GM18507 (cell line): ENCODE measurements at places on chromosomes 3 and 15.

DNA sequence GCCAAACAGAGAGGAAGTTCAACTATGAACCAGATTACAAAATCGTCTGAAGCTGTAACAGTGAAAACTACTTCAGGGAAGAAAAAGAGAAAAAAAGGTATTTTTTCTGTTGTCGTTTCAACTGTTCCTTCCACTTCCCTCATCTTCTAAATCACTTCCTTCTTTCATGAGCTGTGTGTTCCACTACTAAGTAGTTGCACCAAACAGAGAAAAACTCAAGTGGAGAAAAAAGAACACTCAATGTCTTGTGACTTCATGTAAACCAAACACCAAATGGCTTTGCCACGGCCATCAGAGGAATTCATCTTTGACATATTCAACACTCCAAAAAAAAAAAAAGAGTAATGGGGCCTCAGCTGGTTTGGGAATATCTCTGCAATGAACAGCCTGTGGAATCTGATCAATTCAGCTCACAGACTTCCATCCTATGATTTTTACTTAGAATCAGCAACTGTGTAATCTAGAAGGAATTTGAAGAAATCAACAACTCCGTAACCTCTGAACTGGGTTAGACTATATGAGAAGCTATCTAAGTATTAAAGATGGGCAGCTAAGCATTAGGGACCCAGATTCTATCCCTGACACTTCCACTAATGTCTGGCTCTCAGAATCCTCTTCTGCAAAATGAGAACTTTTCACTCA, 47.5 kb upstream of the RNF7 start:
- no peak for DNase-seq

DNA sequence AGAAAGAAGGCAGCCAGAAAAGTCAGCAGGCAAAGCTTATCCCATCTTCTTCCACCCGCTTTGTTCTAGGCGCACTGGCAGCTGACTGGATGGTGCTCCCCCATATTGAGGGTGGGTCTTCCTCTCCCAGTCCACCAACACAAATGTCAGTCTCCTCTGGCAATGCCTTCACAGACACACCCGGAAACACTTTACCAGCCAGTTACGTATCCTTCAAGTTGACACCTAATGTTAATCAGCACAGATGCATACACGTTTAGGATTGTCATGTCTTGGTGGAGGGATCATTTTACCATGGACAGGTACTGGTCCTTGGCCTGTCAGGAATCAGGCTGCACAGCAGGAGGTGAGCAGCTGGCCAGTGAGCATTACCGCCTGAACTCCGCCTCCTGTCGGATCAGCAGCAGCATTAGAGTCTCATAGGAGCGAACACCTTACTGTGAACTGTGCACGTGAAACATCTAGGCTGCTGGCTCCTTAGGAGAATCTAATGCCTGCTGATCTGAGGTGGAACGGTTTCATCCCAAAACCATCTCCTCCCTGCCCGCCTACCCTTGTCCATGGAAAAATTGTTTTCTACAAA, 59.1 kb upstream of the PYDC2 start:
- DNase-seq, result no peak

GRCh38 chr3:110332629-110333028, 739.0 kb upstream of the NECTIN3 start:
- no peak for DNase-seq

DNA sequence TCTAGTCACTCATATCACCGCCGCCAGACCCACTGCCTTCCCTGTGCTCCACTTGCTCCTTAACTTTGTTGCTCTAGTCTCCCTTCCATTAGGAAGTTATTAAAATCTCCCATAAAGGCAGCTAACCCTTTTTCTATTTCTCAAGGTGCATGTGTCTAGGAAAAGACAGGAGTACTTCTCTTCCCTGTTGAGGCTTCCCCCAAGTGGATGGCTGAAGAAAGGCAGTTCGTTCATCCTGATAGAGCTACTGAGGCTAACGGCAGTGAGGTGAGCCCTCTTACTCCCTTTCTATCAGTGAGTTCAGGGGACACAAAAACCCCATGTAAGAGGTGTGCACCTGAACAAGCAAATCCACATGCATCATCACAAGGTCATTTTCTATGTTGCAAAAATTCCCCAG, 397.8 kb downstream of the IGSF11 start:
- no peak for DNase-seq

- DNase-seq, result no peak
Measured at GRCh38 chr3:185153171-185153771, 411 bp upstream of the C3orf70 start.

GRCh38 chr3:39260957-39261356, 18.9 kb downstream of the CX3CR1 start:
- peak; percentile 52 for DNase-seq

GRCh38 chr3:131850223-131850622, 184.6 kb downstream of the CPNE4 start:
- DNase-seq, result no peak

DNA sequence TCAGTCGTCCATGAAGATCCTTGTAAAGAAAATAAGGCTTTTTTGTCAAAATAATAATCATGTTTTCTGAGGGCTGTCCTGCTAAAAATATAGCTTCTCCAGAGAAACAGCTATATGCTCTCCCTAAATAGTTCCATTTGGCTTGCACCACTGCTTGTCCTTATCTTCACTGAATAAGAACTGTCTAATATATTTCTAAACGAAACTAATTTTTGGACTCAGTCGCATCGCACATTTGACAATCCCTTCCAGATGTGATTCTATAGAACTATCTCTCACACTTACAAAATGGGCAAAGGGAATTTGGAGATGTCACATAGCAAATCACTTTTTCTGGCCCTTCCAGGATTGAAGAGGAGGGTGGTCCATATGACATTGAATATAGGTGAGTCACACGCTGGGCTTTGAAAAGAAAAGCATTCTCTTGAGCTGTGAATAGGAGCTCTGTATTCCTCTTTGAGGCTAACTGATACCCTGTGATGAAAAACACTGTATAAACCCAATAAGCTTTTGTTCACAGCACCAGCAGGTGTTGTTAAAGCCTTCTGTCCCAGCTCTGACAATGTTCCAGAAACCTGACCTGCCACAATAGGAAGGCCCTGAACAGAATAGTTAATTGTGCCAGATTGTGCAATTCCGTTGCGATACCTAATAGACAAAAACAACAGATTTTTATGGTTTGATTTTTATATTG, 1144.2 kb downstream of the ROBO2 start:
- no peak for DNase-seq

GRCh38 chr3:65979162-65979561, 59.6 kb downstream of the MAGI1 start:
- no peak for DNase-seq
